ENCODE measurements at places on chromosomes 6 and 20.

- DNase-seq, result no peak
Measured at GRCh38 chr6:144730088-144730645, 445.0 kb downstream of the UTRN start.

DNA sequence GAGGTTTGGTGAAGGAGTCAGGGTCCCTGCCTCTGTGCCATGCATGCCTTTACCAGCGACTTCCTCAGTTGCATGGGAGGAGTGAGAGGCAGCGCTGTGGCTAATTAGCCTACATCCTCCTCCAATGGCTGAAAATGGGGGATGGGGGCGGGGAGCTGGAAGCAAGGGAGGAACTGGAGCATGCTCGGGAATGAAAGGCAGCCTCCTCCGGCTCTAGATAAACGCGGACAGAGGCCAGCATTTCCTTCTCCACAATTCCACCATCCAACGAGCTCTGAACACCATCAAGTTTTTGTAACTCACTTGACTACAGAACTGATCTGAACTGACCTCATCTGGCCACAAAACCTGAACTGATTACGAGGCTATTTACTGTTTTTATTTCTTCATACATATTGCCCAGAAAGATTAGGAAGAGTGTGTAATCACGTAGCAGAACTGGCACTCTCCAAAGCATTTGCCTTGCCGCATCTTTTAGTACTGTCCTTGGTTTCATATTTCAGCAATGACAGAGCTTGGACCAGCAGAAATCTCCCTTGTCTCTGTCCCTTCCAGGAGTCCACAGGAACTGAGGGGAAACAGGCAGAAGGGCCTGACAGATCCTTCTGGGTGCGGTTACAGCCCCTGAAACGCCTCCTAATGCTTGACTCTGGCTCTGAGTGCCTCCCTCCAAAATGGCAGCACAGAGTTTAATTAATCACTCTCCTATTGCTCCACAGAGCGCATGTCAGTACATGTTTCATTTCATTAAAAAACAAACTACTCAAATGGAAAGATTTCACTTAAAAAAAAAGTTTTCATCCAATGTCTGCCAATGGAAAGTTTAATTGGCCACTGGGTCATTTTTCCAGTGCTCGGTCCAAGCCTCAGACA lies 58.2 kb upstream of the TRAF3IP2 start:
- peak; percentile 62 for DNase-seq

- DNase-seq, result no peak
Measured at GRCh38 chr6:120405947-120406346, 928.3 kb downstream of the TBC1D32 start.

GRCh38 chr6:119736296-119737021 lies 386.9 kb upstream of the MAN1A1 start:
- DNase-seq, result no peak

DNA sequence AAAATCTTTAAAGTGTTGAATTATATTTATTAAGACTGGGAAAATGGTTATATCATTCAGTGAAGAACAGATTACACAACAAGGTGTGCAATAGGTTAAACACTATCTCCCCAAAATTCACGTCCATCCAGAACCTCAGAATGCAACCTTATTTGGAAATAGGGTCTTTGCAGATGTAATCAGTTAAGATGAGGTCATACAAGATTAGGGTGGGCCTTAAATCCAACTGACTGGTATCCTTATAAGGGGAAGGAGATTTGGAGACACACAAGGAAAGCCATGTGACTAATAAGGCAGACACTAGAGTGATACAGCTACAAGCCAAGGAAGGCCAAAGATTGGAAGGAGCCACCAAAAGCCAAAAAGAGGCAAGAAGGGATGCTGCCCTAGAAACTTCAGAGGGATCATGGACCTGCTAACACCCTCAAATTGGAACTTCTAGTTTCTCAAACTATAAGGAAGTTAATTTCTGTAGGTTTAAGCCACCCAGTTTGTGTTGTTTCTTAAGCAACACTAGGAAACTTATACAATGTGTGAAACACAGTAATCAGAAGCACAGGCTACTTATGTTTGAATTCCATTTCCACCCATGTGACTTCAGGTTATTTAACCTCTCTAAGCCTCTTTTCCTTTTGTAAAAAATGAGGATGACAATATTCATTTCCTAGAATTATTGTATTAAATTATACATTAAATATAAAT lies 16.9 kb downstream of the ILRUN start:
- no peak for DNase-seq

DNA sequence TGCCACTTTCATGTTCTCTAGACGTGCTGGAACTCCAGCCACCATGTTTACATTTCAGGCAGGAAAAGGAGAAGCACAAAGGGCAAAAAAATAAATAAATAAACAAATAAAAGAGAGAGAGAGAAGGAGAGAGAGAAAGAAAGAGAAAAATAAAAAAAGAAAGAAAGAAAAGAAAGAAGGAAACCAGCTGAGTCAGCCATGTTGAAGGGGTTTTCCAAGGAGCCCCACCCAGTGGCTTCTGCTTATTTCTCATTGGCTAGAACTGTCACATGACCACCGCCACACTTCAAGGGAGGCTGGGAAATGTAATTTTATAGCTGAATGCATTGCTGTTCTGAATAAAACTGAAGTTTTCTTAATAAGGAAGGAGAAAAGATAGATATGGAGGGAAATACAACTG lies 71.1 kb downstream of the BFSP1 start:
- no peak for DNase-seq

GRCh38 chr20:39309458-39309857 lies 347.3 kb downstream of the DHX35 start:
- no peak for DNase-seq

DNA sequence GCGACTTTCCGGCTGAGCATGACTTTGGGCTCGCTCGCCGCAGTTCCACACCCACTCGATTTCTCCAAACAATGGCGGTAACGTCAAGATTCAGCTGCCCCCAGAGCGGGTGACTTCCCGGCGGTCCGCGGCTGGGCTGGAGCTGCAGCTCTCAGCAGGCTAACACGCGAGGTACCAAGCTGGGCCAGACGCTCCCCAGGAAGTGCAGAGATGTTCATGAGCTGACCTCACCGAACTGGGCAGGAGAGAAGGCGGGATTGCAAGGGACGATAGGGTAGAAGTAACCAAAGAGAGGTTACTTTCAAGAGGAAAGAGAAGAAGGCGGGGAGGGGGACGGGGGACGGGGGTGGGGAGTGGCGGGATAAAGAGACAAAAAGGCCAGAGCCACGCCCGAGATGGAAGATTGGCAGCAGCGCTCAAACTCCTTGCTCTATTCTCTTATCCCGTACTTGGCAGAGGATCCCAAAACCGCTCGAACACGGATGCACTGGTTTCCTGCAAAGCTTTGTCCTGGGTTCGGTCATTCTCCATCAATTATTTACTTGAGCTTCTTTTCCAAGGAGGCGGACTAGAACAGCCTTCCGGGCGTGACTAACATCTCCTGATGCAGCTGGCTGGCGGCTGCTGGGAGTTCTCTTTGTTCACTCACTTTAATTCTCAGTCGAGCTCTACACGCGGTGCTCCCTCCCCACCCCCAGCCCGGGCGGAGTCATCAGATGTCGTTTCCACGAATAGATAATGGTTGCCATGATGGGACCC lies at the start of gene MTCL3:
Gene MTCL3 (minus strand): TSS at position 626 of the 759 bp plus-strand sequence.
- peak; percentile 72 for DNase-seq

DNA sequence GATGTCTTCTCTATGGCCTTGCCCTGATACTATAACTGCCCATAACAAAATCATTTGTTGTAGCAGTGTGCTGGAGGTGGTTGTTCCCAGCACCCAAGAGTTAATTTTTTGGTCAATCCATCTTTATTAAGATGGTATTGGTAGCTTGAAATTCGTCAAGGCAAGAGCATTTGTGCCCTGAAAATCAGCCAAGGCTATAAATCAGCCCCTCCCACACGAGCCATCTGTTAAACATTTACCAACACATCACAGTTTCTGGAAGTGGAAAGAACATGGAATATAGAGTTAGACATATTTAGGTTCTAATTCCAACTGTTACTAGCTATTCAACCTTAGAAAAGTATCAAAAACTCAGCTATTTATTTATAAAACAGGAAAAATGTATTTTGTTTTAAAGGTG lies 888.4 kb upstream of the GJE1 start:
- DNase-seq, result no peak

- DNase-seq, result no peak
Measured at GRCh38 chr6:122389704-122390372, 9.6 kb upstream of the HSF2 start.
